ENCODE measurements at places on chromosomes 13 and 19.

- DNase-seq, result no peak
Observed at GRCh38 chr13:113584870-113585671, 518 bp downstream of the TFDP1 start.

DNA sequence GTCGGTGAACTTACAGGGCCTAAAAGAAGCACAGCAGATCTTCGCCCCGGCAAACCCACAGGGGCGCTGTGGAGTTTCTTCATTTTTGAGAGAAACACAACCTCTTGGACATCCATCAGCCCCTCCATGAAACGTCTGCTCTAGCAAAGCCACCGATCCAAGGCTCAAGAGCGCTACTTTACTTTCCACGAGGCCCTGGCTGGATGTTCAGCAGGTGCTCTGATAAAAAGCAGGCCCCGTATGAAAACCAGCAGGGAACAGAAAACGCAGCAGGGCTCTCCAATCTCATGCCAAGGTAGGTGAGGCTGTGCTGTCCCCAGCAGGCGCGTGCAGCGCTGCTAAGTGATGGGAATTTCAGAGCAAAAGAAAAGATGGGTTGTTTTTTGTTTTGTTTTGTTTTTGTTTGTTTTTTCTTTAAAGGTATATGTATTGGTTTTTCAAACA, 86.7 kb downstream of the IRS2 start:
- no peak for DNase-seq

GRCh38 chr13:32804673-32805230, 211.5 kb upstream of the KL start:
- no peak for DNase-seq

GRCh38 chr19:35388277-35389054, 17.6 kb downstream of the GPR42 start:
- DNase-seq, result no peak

DNA sequence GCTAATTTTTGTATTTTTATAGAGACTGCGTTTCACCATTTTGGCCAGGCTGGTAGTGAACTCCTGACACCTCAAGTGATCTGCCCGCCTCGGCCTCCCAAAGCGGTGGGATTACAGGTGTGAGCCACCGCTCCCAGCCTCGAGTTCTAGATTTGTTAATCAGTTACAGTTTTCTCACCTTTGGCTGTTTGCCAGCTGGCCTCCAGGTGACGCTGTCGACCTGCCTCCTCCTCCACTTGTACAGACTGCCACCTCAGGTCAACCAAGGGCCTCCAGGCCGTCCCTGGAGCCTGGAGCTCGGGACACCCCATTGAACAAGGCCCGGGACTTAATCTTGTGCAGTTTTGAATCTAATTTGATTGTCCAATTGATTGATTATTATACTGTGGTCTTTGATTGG, 45.5 kb downstream of the IER2 start:
- peak; percentile 45 for DNase-seq

- no peak for DNase-seq
Observed at GRCh38 chr13:33578786-33579185, 239.2 kb upstream of the RFC3 start.

DNA sequence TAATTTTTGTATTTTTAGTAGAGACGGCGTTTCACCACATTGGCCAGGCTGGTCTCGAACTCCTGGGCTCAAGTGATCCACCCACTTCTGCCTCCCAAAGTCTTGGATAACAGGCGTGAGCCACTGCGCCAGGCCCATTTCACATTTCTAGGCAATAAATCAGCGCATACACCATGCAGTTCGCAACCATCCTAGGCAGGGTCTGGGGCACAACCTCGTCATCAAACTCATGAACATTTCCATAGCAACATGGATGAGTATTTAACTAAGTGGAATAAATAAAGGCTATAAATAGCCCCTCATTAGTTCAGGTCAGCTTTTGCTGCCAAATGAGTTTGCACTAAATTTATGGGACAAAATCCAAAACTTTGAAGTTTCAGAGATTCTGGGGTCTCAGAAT, 8.2 kb downstream of the MEIS3 start:
- no peak for DNase-seq

- no peak for DNase-seq
Observed at GRCh38 chr13:30847650-30848307, 58.3 kb upstream of the MEDAG start.

DNA sequence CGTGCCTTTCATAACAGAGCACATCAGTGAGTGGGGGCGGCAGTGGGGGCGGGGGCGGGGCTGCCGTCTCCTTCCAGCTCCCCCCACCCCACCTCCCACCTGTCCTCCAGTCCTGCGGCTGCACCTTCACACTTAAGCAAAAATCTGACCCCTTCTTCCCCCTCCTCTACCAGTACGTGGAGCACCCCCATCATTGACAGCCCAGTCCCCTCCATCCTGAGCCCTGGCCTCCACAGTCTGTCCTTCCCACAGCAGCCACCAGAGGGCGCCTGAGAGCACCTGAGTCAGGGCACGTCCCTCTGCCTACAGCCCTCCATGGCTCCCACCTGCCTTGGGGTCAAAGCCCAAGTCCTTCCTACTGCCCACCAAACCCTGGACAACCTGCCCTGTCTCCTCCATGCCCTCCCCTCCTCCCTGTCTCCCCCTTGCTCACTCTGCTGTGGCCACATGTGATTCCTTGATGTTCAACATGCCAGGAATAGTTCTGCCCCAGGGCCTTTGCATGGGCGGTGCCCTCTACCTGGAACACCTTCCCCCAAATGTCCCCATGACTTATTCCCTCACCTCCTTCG, 4.0 kb downstream of the EBI3 start:
- DNase-seq, result peak; percentile 64

GRCh38 chr19:35738887-35739229, 3.4 kb downstream of the IGFLR1 start:
- DNase-seq, result no peak

GRCh38 chr19:4044990-4045465, 21.7 kb downstream of the ZBTB7A start:
- DNase-seq, result no peak

GRCh38 chr13:71786875-71787274, 80.1 kb downstream of the DACH1 start:
- DNase-seq, result no peak

GRCh38 chr19:947707-948539, 22.1 kb downstream of the ARID3A start:
- no peak for DNase-seq

- no peak for DNase-seq
Observed at GRCh38 chr19:8665468-8666213, 33.0 kb downstream of the ACTL9 start.

DNA sequence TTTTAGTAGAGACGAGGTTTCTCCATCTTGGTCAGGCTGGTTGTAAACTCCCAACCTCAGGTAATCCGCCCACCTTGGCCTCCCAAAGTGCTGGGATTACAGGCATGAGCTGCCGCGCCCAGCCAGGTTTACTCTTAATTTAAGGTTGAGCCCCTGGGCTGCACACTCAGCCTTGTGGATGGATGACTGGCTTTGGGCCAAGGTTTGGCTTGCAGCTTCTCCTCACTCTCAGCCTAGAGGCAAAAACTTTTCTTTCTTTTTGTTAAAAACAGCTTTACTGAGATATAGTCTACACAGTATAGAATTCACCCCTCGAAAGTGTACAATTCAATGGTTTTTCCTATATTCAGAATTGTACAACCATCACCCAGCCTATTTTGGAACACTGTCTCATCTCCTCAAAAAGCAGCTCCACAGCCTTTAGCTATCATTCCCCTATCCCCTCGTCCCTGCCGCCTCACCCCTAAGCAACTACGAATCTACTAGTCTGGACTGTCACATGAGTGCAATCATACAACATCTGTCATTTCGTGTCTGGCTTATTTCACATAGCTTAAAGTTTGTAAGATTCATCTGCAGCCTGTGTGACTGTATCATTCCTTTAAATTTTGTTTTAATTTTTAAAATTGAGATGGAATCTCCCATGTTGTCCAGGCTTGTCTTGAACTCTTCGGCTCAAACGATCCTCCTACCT, 14.5 kb upstream of the TSPAN16 start:
- DNase-seq, result no peak

- DNase-seq, result no peak
Observed at GRCh38 chr13:66914155-66914554, 316.0 kb downstream of the PCDH9 start.

- no peak for DNase-seq
Observed at GRCh38 chr13:46667687-46668281, 114.8 kb downstream of the LRCH1 start.

All from effector memory CD8-positive, alpha-beta T cell (primary cell).